Hematopoietic multipotent progenitor cell treated with erythropoietin and hydrocortisone succinate and interleukin-3 and kit ligand, for 15 days (in vitro differentiated cells): ENCODE measurements at places on chromosomes 5 and 9.

DNA sequence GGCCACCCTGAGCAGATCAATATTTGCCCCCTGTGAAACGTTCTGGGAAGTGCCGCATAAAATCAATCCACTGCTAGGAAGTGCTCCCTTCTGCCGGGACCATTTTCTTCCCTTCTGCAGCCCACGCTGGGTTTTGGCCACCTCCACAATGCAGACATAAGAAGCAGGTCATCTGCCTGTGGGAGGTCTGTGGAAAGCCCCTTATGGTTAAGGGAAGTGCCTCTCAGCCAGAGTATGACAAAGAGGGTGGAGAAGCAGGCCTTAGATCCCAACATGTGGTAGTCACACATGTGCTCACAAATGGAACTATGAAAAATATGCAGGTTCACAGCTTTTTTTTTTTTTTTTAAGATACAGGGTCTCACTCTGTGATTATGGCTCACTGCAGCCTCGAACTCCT, 82.8 kb downstream of the SLC1A3 start:
- DNase-seq = no peak

GRCh38 chr9:106862821-106863720, at the start of gene ZNF462:
ZNF462 (plus strand) TSS chr9:106863166; CDS start chr9:106923384, 60,218 bp downstream.
- DNase-seq = no peak

- no peak for DNase-seq
Measured at GRCh38 chr5:135497971-135498636, 37.7 kb downstream of the NEUROG1 start.

DNA sequence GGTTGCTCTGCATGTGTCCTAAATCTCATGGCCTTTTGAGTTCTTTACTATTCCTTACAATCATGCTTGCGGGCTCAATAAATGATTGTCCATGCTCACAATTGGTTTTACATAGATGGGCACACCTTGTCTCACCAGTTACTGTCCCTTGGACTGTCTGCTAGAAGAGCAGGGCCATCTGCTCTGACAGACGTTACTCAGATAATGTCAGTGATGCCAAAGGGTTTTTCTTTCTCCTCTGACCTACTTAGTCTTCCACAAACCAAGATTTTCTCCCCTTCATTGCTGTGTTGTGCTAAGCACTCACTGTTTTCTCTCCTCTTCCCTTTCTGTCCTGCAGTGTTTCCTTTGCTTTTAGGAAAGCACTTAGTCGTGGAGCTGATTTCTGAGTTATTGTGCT, 562.3 kb downstream of the KIF4B start:
- no peak for DNase-seq

DNA sequence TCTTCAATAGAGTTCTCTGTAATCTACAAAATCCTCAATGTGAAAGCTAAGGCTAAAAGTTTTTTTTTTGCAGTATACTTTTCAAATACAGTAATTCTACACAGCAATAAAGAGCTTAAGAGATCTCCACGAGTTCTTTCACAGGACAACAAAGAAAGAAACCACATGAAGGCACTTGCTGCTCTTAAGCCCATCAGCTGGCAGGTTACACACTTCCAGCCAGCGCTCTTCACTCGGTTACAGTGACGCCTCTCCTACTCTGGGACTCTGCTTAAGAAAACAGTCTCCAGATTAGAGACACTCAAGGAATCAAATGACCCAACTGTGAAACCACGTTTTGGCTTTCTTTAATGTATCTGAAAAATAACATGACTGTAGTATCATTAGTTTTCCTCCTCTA, 85.0 kb downstream of the ROR2 start:
- DNase-seq = no peak

GRCh38 chr5:142529626-142530278, 156.1 kb downstream of the FGF1 start:
- DNase-seq = no peak

- DNase-seq = no peak
Measured at GRCh38 chr5:14507156-14507941, 74.2 kb upstream of the OTULINL start.

GRCh38 chr5:68343421-68343826, 127.9 kb downstream of the PIK3R1 start:
- DNase-seq = peak; percentile 81
